ENCODE measurements at places on chromosomes 6 and 20.
A peak's percentile ranks its signal among the peaks of the same experiment; 100 is the strongest.

DNA sequence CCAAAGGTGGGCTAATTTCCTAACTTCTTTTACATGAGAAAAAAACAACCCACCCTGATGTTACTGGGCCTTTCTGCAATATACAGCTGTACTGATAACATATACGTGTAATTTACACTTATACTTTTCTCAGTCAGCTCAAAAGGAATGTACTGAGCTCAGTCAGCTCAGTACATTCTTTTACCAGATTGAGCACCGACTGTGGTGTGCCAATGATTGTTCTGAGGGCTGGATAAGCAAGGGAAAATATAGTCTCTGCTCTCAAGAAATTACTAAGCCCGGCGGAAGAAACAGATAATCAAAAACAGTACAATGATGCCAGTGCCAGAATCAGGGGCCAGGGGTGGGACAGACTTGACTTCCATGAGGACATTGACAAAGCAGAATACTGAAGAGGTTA is 10.0 kb upstream of the BLOC1S5 start:
- DNase-seq, result no peak

DNA sequence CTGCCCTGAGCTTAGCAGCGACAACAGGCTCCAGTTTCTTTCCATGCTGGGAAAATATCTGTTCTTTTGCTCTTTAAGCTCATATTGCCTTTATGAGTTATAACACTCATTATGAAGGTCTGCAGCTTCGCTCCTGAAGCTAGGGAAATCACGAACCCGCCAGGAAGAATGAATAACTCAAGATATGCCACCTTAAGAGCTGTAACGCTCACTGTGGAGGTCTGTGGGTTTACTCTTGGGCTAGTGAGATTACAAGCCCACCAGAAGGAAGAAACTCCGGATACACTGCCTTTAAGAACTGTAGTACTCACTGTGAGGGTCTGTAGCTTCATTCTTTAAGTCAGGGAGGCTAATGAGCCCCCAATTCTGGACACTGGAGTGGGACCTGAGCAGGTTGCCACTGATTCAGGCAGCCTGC is 3.0 kb upstream of the SSR1 start:
- DNase-seq, result peak; percentile 38

DNA sequence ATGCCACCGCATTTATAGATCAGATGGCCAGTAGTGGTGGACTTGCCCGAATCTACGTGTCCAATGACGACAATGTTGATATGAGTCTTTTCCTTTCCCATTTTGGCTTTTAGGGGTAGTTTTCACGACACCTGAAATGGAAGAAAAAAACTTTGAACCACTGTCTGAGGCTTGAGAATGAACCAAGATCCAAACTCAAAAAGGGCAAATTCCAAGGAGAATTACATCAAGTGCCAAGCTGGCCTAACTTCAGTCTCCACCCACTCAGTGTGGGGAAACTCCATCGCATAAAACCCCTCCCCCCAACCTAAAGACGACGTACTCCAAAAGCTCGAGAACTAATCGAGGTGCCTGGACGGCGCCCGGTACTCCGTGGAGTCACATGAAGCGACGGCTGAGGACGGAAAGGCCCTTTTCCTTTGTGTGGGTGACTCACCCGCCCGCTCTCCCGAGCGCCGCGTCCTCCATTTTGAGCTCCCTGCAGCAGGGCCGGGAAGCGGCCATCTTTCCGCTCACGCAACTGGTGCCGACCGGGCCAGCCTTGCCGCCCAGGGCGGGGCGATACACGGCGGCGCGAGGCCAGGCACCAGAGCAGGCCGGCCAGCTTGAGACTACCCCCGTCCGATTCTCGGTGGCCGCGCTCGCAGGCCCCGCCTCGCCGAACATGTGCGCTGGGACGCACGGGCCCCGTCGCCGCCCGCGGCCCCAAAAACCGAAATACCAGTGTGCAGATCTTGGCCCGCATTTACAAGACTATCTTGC is 725 bp downstream of the EEF1A1 start:
- DNase-seq, result peak; percentile 81

- no peak for DNase-seq
Measured at GRCh38 chr6:45645302-45645701, 267.6 kb upstream of the SUPT3H start.

DNA sequence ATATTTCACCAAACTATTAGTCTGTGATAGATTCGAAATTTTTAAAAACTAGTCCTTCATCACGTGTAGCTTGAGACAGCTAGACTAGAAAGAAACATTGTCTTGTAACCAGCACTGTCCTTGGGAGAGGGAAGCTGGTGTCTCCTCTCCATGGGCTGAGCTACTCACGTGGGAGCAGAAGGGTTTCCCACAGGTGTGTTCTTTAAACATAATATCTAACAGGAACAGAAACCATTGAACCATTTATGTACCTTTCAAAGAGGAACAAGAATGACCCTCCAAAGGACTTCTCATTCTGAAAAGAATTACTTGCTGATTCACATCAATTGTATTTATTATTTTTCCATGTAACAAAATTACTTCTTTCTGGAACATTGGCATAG is 72.4 kb upstream of the SYNJ2 start:
- no peak for DNase-seq

DNA sequence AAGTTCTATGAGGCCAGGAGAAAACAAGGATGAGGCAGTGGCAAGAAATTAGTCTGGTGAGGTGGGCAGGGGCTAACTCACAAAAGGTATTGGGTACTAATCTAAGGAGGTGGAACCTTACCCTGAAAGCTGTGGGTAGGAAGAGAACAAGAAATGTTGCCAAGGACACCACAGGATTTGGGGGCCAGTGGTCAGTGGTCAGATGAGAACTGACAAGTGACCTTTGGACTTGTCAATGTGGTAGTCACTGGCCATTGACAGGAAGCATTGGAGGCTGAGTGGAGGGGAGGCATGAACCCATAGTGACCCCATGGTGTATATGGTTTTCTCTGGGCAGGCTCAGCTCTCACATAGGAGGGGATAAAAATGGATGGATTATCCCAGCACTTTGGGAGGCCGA is 25.3 kb upstream of the SMIM29 start:
- no peak for DNase-seq

- DNase-seq, result peak; percentile 75
Measured at GRCh38 chr6:146950351-146950835, 253.8 kb upstream of the STXBP5 start.

Data from hematopoietic multipotent progenitor cell treated with erythropoietin and hydrocortisone succinate and interleukin-3 and kit ligand, for 4 days (in vitro differentiated cells).